ENCODE measurements at places on chromosomes 11 and 22. TPM values are rescaled to one million over a fixed set of nuclear protein-coding genes. Genes with fewer than 3 reads are reported as not detected.
A peak's percentile ranks its signal among the peaks of the same experiment; 100 is the strongest.

DNA sequence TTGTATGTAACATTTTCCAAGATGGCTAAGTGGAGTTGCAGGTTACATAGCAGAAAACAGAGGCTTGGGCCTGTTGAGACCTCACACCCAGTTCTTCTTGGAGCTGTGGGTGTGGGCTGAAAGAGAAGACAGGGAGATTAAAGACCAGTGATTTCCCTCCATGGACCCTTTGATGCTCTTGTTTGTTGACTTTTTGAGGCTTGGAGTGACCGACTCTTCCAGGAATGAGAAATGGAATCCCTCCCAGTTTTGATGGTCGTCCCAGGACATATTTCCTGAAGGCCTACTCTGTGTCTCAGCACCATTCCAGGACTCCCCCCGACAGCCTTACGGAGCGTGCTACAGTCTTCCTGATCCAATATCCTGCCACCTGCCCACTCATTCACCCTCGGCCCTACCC lies 96.9 kb downstream of the PTPRJ start:
- DNase-seq: no peak
- H3K27me3 ChIP-seq: no peaks in the 10 kb centered on the region
- H3K4me3 ChIP-seq: no peak overlapping the region
- H3K36me3 ChIP-seq: no peaks in the 10 kb centered on the region

The SEZ6L gene
- 0.10 TPM for polyA plus RNA-seq

DNA sequence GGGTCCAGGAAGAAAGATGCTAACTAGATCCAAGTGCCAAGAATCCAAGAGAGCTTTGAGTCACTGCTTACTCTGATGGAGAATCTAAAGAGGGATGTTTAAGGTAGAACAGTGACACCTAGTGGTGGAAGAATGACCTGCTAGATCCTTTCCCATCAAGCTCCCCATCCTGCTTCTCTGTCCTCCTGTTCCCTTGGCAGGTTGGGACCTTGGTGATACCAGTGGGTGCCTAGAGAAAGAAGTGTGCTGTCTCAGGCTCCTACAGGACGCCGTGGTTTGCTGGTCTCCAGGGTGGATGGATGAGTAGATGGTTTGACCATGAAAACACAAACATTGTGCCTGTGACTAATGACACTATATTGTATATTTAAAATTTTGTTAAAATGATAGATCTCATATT lies 383.7 kb downstream of the TMEM135 start:
- H3K4me1 ChIP-seq: no peaks in the 10 kb centered on the region
- peak overlapping the region; percentile 29 for H3K4me3 ChIP-seq
- H3K27me3 ChIP-seq: no peaks in the 10 kb centered on the region
- no peak overlapping the region for H3K27ac ChIP-seq
- DNase-seq: peak; percentile 56
- H3K36me3 ChIP-seq: no peaks in the 10 kb centered on the region

DNA sequence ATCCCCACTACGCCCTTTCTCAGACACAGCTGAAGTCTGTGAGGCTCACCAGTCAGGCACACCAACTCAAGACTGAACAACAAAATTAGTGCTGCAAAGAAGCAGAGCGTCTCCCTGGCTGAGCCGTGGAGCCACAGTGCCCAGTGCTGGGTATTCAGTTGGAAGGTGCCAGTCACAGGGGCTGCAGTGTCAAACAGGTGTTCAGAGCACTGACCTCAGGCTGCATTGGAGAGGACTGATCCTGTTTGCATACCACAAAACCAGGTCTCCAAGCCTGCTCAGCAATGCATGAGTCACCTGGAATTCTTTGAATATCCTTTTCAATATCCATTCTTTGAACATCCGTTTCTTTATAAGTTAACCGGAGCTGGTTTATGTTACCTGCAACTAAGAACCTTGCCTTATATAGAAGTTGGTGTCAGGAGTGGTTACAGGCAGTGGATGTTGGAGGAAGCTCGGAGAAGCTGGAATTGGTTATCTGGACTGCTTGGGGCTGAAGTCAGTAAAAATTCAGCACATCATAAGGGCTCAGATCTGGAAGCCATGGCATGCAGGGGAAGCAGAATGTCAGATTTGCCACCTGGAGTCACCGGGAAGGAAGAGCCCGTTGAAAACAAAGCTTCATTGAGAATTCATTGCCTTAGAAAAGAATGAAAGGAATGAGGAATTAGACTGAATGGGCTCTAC lies 30.3 kb downstream of the PDGFB start:
- DNase-seq: no peak
- no peaks in the 10 kb centered on the region for H3K27me3 ChIP-seq
- H3K4me1 ChIP-seq: no peaks in the 10 kb centered on the region
- no peak overlapping the region for H3K4me3 ChIP-seq

GRCh38 chr11:126879516-126879915 lies 121.1 kb downstream of the KIRREL3 start:
- H3K27ac ChIP-seq: no peak overlapping the region
- H3K36me3 ChIP-seq: no peaks in the 10 kb centered on the region
- H3K4me3 ChIP-seq: no peak overlapping the region

The HTR3A gene
- not detected for polyA plus RNA-seq

DNA sequence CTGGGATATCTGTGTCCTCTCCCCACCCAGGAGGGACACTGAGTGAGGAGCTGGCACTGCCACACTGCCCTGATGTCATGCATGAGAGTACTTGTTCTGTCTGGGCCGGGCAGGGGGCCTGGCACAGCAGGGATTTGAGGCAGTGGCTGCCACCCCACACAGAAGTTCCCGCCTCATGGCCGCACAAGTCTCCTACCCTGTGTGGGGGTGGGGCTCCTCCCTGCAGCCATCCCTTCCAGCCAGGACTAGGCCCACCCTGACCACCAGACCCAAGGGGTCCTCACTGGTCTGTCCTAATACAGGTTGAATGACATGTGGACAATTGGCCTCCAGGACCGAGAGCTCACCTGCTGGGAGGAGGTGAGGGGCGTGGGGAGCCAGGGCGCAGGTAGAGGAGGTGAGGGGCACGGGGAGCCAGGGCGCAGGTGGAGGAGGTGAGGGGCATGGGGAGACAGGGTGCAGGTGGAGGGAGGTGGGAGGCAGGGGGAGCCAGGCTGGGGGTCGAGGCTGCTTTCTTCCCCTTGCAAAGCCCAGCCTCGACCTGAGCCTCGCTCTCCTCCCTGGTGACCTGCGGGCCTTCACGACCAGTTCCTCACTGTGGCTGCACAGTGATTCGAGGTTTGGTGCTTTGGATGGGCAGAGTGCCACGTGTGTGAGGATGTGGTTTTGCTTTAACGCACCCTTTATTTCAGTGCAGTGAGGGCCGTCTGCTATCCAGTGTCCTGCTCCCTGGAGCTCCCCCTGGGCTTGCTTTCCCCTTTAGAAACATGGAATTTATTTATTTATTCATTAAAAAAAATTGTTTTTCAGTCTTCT lies 7.4 kb downstream of the LZTR1 start:
- no peaks in the 10 kb centered on the region for H3K27me3 ChIP-seq
- no peak overlapping the region for H3K27ac ChIP-seq
- no peaks in the 10 kb centered on the region for H3K4me1 ChIP-seq
- H3K4me3 ChIP-seq: no peak overlapping the region
- peaks cover 64% of the 10 kb centered on the region for H3K36me3 ChIP-seq
- DNase-seq: no peak

DNA sequence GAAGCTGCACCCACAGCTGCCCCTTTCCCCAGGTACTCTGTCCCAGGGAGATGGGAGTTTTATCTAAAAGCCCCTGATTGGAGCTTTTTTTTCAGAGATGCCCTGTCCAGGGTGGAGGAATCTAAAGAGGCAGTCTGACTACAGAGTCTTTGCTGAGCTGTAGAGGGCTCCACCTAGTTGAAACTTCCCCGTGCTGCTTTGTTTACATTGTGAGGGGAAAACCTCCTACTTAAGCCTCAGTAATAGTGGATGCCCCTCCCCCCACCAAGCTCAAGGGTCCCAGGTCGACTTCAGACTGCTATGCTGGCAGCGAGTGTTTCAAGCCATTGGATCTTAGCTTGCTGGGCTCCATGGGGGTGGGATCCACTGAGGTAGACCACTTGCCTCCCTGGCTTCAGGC lies 470.1 kb upstream of the LARGE1 start:
- no peak overlapping the region for H3K4me3 ChIP-seq
- no peak for DNase-seq
- H3K27ac ChIP-seq: no peak overlapping the region
- H3K4me1 ChIP-seq: no peaks in the 10 kb centered on the region
- no peaks in the 10 kb centered on the region for H3K36me3 ChIP-seq

GRCh38 chr11:96486890-96487611 lies 97.2 kb downstream of the JRKL start:
- H3K27me3 ChIP-seq: no peaks in the 10 kb centered on the region
- H3K4me3 ChIP-seq: no peak overlapping the region
- no peaks in the 10 kb centered on the region for H3K36me3 ChIP-seq
- DNase-seq: no peak
- H3K4me1 ChIP-seq: no peaks in the 10 kb centered on the region

DNA sequence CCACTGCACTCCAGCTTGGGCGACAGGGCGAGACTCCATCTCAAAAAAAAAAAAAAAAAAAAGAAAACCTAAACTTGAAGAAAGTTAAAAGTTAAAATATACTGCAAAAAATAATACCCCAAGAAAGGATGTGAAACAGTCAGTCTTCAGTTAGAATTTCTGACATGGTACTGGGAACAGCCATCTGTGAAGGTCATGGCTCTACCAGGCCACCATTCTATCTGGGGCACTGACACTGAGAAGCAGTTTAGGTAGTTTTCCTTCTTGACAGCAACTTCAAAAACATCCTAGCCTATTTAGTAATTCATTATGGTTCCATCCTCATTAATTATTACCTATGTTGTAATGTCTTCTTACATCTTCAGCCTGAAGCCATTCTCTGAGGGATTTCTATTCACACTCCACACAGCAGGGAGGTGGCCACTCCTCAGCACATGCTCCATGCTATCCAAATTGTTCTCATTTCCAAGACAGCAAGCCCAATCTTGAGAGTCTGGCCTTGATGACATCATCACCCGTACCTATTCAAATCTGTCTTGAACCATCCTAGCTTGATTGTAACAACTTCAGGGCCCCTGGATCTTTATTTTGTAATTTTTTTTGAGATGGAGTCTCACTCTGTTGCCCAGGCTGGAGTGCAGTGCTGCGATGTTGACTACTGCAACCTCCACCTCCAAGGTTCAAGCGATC lies 38.2 kb downstream of the SERPIND1 start:
- H3K36me3 ChIP-seq: peaks cover 23% of the 10 kb centered on the region
- no peaks in the 10 kb centered on the region for H3K27me3 ChIP-seq
- no peaks in the 10 kb centered on the region for H3K4me1 ChIP-seq
- H3K27ac ChIP-seq: no peak overlapping the region

The UPK3A gene
- polyA plus RNA-seq: not detected

DNA sequence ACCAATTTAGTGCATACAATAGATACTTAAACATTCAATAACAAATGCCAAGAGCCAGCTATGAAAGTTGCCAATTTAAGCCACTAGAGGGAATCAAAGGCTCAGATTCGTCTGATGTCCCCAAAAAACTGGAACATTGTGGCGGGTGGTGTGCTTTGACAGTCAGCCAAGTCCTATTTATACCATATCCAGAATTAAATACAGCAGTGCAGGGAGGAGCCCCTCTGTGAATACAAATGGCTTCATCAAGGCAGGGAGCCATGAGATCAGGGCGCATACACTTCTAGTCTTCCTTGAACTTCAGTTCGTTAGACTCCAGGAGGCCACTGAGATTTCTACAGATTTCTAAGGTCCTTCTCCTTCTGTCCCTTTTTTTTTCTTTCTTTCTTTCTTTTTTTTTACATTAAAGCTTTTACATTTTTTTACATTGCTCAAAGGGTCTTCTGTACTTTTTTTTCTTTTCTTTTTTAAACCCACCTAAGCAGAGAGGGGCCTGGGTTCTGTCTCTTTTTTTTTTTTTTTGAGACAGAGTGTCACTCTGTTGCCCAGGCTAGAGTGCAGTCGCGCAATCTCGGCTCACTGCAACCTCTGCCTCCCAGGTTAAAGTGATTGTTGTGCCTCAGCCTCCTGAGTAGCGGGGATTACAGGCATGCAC lies 41.5 kb upstream of the HSPA8 start:
- no peaks in the 10 kb centered on the region for H3K27me3 ChIP-seq
- peak overlapping the region; percentile 31 for H3K4me3 ChIP-seq
- DNase-seq: peak; percentile 76
- H3K27ac ChIP-seq: peak overlapping the region; percentile 31
- no peaks in the 10 kb centered on the region for H3K36me3 ChIP-seq

- no peak overlapping the region for H3K4me3 ChIP-seq
- H3K27ac ChIP-seq: no peak overlapping the region
- peak; percentile 14 for DNase-seq
Observed at GRCh38 chr11:27694992-27695391, 5.3 kb downstream of the BDNF start.

- H3K4me1 ChIP-seq: no peaks in the 10 kb centered on the region
- H3K36me3 ChIP-seq: no peaks in the 10 kb centered on the region
- H3K27ac ChIP-seq: no peak overlapping the region
- DNase-seq: no peak
Observed at GRCh38 chr11:17432002-17432401, 43.5 kb upstream of the KCNJ11 start.

The MS4A14 gene
- not detected for polyA plus RNA-seq

GRCh38 chr11:27013781-27014361 lies 20.0 kb downstream of the FIBIN start:
- no peaks in the 10 kb centered on the region for H3K27me3 ChIP-seq
- no peak for DNase-seq
- no peak overlapping the region for H3K4me3 ChIP-seq
- peaks cover 16% of the 10 kb centered on the region for H3K4me1 ChIP-seq
- H3K36me3 ChIP-seq: no peaks in the 10 kb centered on the region

The RFPL3 gene
- not detected for polyA plus RNA-seq

The OR9G1 gene
- polyA plus RNA-seq: not detected
